Renal cortex interstitium (tissue), 15 donors: ENCODE measurements at places on chromosomes 5 and 9.

DNA sequence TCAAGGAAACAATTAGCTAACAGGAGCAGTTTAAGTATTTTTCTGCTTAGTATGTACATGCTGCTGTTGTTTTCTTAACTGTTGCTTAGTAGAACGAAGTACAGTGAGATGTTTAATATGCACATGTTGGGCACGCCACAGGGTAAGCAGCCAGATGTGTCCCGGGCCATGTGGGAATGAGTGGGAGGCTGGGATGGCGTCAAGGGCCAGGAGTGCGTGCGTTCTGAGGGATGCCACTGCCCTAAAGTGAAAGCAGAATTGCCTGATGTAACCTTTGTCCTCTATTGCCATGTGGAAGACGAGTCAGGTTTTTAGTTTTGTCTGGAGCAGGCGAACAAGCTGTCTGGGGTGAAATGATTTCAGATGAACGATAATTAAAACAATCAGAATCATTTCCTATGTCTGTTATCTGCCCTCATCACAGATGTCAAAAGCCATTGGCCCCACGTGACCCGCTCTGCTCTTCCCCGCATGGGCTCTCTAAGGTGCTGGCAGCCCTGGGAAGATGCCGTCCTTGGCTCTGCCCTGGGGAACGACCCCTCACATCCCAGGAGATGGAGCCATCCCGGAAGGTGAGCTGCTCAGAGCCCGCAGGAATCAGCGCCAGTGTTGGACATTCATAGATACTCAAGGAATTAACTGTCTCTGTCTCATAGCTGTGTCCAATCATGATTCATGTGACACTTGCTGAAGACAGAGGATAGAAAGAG lies 356.6 kb upstream of the IRX4 start:
- DNase-seq: no peak

DNA sequence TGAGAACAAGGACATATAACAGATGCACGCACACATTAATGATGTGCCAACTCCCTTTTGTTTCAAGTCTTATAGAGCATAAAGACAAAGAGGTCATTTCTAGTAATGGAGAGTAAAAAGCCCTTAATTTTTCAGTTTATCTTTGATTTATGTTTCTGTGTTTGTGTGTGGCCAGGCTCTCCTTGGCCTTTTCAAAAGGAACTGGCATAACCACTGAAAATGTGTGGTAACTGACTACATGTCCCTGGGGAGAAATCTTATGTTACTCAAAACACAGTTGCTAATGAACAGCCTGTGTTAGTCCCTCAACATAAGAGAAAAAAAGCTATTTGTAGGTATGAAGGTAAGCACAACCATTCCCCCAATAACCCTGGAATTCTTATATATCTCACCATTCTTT lies 47.6 kb upstream of the SHOC1 start:
- no peak for DNase-seq

DNA sequence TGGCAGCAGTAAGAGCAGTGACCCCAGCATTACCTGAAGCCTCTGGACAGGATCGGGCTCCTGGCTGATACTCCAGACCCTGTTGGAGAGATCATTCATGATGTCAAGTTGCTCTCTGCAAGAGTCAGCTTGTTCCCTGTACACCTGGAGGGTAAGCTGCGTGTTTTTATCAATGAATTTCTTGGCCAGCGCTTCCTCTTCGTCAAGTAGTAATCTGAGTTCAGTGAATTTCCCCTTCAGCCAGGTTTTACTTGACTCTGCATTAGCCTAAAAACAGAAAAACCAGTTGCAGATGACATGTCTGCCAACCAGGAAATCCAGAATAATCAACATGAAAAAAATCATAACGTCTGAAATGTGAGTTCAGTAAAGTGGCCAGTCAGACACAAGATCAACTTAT lies 19.1 kb downstream of the TRIM14 start:
- DNase-seq: no peak

GRCh38 chr5:51273021-51273420 lies 110.2 kb upstream of the ISL1 start:
- DNase-seq: no peak

DNA sequence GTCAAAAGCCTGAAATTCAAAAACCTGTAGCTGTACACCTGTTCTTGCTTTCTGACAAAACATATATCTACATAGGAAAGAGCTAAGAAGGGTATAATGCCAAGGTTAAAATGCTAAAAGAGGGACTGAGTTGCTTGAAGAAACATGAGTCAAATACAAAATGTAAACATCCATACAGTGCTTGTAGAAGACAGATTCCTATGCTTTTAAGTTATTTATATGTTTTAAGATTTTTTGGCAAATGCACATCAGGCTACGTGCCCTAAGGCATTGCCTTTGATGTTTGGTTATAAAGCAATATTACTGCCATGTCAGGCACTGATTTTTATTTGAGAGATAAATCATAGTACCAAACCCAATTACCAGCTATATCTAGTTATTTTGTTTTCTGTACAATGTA lies 269.0 kb downstream of the EDIL3 start:
- DNase-seq: no peak

- DNase-seq: no peak
Measured at GRCh38 chr5:140007311-140007710, 35.8 kb downstream of the NRG2 start.

DNA sequence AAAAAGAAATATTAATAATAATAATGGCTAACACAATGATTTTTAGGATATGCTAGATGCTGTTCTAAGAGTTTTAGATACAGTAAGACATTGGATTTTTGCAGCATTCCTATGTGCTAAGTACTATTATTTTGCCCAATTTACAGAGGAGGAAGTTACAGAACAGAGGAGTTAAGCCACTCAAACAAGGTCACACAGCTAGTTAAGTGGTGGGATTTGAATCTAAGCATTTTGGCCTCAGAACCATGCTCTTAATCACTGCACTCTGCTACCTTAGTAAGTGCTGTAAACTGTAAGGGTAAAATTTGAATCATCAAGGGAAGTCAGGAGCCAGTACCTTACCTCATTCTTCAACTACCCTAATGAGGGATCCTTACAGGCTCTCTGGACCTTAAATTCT lies 25.4 kb downstream of the RPS23 start:
- no peak for DNase-seq

DNA sequence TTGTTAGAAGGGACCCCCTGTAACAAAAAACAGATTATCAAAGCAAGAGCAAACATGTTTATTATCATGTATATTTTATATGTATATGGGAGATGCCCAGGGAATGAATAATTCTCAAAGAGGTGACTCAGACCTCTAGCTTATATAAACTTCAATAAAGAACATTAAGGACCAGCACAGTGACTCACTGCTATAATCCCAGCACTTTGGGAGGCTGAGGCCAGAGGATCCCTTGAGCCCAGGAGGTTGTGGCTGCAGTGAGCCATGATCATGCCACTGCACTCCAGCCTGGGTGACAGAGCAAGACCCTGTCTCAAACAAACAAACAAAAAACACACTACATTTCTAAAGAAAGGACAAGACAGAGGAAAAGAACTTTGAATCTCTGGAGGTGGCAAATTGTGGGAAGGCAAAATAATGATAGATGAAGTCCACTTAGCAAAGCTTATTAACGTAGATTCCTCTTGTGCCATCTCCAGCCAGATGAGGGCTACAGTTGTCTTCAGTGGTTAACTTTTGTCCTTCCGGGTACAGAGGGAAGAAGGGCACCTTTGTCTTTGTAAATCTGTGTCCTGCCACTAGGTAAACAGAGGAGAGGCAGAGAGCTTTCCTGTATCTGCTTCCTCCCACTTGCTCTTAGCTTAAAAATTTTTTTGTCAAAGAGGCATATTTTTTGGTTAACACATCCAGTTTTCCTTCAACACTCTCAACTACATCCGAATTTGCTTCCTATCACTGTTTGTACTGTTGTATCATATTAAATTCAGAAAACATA lies 7.5 kb upstream of the RFK start:
- DNase-seq: no peak

DNA sequence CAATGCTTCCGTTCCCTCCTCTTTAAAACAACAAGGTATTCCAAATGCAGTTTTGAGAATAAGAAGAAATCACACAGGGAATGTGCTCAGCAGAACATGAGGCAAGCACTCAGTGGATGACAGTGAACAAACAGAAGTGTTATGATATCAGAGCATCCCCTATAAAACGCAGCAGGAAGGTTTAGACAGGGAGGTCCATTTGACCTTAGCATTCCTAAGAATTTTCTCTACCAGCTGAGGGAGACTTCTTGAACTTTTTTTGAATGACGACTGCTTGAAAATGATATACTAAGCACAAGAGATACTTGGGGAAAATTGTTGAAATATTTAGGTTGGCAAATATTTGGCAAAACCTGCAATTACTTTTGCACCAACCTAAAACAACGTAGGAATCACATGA lies 3.9 kb downstream of the AMACR start:
- no peak for DNase-seq

- DNase-seq: no peak
Measured at GRCh38 chr5:155591273-155591672, 577.7 kb downstream of the KIF4B start.

DNA sequence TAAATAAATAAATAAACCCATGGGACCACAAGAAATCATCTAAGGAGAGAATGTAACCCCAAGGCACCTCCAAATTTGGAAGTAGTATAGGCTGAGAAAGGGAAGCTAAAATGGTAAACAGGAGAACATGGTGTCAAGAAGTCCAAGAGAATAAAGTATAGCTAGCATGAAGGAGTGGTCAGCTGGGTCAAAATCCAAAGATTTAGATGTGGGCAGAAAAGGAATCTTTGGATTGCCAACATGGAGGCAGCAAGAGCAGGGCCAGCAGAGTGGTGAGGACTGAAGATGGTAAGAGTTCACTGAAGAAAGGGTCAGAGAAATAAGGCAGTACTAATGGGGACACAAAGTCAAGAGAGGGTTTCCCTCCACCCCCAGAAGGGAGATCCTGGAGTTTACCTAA lies 53.0 kb downstream of the TSSK1B start:
- no peak for DNase-seq

DNA sequence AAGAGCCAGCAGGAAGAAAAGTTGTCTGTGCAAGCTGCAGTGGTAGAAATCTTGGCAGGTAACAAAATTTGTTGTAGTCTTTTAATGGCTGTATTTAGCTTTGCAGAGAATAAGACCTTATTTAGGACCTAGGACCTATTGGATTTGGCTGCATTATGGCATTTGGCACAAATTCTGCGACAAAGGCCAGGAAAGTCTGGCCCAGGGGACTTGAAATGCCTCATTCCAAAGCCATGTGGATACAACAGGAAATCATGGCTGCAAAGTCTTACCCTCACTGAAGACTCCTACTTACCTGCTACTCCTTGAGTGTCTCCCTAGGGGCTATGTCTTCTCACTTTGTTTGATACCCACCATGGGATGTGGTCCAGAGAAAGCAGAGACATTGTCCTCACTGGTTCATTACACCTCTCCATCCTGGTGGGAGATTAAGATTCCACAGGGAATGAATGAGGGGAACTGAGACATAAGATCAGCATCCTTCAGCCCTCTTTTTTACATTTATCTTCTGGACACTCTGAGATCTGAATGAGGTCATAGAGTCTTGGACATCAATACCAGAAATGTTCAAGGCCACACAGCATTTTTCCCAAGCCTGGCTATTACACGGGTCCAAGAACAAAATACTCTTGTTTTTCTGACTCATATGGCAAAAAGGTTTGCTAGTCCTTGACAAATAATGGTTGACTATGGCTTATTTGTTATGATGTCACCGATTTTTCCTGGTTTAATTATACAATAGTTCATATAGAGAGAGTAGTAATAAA lies 119.4 kb downstream of the PDE8B start:
- no peak for DNase-seq

- peak; percentile 47 for DNase-seq
Measured at GRCh38 chr5:1709171-1709803, 90.3 kb downstream of the MRPL36 start.

DNA sequence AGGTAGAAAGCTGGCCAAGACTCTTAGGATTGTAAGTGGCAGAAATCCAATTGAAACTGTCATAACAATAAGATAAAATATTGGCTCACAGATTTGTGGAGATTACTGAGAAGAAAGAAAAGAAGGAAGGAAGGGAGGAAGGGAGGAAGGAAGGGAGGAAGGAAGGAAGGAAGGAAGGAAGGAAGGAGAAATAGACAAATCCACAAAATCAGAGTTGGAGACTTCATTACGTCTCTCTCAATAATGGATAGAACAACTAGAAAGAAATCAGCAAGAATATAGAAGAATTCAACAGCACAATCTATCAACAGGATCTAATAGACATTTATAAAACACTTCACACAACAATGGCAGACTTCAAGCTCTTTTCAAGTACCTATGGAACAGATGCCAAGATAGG lies 17.9 kb upstream of the PAM start:
- no peak for DNase-seq

DNA sequence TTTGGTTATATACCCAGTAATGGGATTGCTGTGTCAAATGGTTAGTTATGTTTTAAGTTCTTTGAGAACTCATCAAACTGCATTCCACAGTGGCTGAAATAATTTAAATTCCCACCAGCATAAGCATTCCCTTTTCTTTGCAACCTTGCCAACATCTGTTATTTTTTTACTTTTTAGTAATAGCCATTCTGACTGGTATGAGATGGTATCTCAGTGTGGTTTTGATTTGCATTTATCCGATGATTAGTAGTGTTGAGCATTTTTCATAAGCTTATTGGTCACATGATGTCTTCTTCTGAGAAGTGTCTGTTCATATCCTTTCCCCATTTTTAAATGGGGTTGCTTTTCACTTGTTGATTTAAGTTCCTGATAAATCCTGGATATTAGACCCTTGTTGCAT lies 435.7 kb upstream of the RIOK2 start:
- no peak for DNase-seq

GRCh38 chr5:78755822-78756429 lies 107.4 kb upstream of the LHFPL2 start:
- DNase-seq: no peak

GRCh38 chr9:96484521-96484931 lies 34.6 kb downstream of the HABP4 start:
- DNase-seq: no peak

GRCh38 chr5:95718203-95718602 lies 12.9 kb upstream of the RHOBTB3 start:
- no peak for DNase-seq

DNA sequence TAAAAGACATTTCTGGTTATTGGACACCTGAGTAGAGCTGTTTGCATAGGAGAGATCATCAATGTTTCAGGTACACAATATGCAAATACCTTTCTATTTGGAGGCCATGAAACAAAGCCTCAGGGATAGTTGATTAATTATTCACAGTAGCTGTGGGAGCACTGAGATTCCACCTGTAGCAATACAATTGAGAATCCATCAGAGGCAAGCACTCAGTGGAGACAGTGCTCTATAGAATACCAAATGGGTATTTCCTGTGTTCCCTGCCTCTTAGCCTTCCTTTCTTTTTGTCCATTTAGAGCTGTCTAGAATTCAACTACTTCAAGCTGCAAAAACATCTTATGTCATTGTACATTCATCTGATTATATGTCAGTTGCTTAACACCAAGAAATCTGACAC lies 1754.0 kb upstream of the ACO1 start:
- no peak for DNase-seq

GRCh38 chr5:1564182-1564748 lies 40.5 kb upstream of the LPCAT1 start:
- DNase-seq: no peak

- DNase-seq: no peak
Measured at GRCh38 chr9:73565833-73566465, 414.3 kb downstream of the ANXA1 start.

GRCh38 chr9:33818167-33818846 lies 1.3 kb downstream of the UBE2R2 start:
- peak; percentile 14 for DNase-seq

- no peak for DNase-seq
Measured at GRCh38 chr9:98897745-98898144, 46.0 kb upstream of the COL15A1 start.
